ENCODE measurements at places on chromosomes 2 and 18.

- DNase-seq = no peak
Measured at GRCh38 chr2:48510329-48510728, 19.6 kb upstream of the STON1 start.

- DNase-seq = no peak
Measured at GRCh38 chr2:181393472-181393871, 63.7 kb upstream of the ITGA4 start.

DNA sequence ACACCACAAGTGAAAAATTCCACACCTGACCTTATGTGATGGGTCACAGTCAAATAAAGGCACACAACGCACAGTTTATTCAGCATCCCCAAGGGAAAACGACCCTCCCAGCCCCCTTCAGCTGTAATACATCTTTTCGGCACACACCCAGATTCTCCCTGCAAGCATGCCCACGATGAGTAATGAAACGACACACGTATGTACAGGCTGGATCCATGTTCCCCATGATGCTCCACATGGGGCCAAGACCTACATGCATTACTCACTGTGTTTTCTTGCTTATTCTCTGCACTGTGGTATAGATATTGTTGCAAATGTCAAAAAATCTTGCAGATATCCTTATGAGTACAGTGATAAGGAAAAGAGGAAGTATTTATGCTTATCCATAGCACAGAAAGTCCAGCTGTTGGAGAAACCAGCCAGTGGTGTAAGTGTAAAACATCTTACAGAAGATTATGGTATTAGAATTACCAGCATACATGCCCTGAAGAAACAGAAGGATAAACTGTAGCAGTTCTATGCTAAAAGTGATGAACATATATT is 32.5 kb upstream of the SGPP2 start:
- DNase-seq = no peak

GRCh38 chr2:177149155-177149503 is 63.5 kb upstream of the HNRNPA3 start:
- no peak for DNase-seq

Measured in stimulated activated CD8-positive, alpha-beta memory T cell treated with anti-CD3 and anti-CD28 coated beads, Interleukin-15, amount 100 ng/mL, for 4 hours (primary cell).